AG04449 (cell line): ENCODE measurements at places on chromosomes 13 and 19.

DNA sequence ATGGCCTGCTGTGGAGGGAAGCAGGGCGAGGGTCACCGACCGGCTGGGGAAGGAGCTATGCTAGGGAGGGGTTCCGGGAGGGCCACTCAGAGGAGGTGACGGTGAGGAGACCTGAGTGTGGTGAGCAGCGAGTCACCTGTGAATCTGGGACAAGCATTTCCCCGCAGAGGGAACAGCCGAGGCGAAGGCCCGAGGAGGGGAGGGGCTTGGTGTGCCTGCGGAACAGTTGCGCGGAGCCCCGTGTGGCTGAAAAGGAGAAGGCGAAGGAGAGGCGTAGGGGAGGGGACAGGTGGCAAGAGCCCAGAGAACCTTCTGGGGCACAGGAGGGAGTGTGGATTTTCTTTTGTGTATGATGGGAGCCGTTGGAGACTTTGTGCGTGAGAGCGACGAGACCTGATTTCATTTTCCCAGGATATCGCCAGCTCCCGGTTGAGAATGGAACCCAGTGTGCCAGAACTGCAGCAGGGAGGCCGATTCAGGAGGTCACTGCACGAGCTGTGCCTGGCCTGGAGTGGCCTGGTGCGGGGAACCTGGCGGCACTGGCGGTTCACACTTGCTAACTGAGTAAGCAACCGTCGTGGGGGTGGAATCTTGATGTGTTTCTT, 117.7 kb upstream of the ZNF507 start:
- no peak for DNase-seq

GRCh38 chr19:22617614-22618320, 16.4 kb upstream of the ZNF492 start:
- DNase-seq, result no peak

GRCh38 chr19:36210497-36210896, 4.0 kb downstream of the ZNF565 start:
- DNase-seq, result no peak

DNA sequence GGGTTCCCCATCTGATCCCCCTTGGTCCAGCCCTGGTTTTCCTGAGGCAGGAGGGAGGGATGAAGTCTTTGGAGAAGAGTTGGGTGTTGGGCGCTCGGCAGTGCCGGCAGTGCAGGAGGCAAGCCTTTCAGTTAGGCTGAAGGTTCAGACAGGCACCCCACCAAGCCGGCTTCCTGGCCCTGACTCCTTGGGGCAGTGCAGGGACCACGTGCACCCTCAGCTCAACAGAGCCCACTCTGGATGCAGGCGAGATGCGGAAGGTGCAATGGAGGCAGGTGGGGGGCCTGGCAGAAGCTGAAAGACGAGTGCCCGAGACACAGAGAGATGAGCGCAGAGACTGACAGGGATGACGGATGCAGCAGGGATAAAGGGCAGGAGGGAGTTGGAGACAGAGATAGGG, 11.1 kb downstream of the MAMSTR start:
- no peak for DNase-seq

DNA sequence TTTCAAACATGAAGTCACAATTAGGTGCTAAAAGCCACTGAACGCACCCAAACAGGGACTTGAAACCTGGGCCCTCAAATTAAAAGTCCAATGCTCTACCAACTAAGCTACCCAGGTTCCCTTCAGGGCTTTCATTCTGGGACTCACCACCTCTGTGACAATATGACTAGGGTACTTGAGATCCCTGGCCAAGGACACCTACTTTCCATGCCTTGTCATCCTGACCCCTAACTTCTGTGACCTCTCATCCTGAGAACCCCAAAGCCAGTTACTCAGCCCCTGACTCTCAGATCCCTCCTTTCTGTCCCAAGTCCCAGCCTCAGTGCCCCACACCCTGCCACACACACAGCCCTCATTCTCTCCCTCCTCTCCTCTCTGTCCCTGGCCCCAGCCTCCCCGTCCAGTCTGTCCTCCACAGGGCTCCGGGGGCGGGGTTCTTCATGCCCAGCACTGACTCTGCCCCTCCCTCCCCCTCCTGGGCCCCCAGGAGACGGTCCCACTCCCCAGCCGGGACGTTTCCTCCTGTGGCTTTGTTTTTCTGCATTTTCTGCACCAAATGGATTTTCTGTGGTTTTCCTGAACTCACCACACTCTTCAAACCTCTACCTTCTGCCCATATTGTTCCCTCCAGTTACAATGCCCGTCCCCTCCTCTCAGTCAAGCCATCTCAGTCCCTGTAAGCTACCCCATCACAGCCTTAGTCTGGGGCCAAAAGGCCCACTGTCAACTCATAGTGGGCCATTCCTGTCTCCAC, 7.0 kb downstream of the RCN3 start:
- DNase-seq, result no peak

DNA sequence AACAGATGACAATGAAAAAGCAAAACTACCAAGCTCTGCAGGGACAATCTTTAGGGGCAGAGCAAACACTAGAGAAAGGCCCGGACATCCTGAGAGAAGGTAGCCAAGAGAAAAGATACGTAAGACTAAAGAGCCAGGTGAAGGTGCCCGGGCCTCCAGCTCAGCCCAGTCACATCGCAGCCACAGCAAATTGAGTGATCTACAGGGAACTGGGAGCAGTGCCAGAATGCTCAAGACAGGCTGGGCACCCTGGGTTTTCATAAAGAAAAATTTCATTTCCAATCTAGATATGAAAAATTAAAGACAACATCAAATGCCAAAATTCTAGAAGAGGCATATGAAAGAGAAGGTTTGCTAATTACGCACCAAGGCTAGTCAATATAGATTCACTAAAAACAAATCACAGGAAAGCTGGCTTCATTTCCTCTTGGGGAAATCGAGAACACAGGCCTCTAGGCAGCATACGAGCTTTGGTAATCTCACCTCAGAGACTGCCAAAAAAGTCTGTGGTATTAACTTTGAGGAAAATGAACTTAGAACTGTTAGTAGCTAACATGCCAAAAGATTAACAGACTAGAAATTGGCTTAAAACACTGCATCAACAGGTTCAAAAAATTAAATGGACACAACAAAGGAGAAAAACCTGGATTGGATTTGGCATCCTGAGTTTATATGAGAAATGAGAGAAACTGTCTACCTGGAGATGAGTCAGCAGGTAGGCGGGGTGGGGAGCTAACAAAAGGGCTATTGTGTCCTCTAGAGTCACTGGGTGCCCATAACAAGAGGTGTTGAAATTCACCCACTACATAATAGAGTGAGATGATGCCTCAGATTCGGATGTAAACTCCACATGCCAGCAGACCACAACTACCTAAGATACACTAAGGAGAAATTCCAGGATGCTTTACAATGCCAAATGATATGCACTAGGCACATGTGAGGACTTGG, 6.6 kb downstream of the ANKRD10 start:
- DNase-seq, result no peak

GRCh38 chr19:2544576-2545415, 68.9 kb downstream of the GADD45B start:
- DNase-seq, result no peak

DNA sequence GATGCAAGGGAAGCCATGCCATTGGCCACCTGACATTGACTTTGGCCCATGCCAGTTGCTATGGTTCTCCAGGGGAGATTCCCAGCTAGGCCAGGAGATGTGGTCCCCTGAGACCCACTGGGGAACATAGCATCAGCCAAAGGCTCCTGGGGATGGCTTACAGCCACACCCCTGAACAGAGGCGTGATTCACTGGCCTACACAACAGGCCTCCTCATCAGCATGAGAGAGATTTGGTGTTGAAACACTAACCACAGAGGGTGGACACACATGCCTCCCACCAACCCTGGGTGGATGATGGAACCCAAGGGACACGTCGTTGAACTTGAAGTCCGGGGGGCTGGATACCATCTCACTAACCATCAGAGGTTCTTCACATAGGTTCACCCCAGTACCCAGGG, 14.4 kb downstream of the IQCN start:
- DNase-seq, result no peak

DNA sequence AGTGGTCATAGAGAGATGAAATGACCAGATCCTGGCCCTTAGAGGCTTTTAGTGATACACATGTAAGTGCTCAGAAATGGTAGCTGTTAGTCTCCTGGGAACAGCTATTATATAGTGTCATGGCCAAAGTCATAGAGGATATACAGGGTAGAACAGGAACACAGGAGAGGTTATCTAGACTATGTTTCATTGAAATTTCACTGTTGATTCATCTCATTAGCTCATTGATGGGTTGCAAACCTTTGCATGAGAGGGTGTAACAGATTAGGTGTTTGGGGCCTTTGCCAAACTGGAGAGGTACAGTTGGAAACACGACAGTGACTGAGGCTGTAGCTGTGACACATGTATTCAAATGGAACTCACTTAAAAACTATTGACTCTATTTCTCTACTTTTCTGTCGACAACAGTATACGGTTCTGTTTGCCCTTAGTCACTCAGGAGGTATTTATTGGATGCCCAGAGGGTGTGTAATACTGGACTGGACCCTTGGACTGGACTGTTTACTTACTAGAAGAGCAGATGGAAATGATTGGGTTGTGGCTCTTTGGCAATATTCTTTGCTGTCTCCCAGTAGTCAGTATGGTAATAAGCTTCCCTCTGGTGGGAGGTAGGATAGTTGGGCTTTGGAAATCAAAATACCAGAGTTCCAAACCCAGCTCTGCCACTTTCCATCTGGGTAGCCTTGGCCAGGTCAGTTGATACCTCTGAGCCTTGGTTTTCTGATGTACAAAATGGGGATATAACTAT, 29.8 kb downstream of the ARHGAP35 start:
- DNase-seq, result peak; percentile 80

GRCh38 chr13:39612023-39612637, 9.1 kb upstream of the LHFPL6 start:
- DNase-seq, result no peak

- no peak for DNase-seq
Measured at GRCh38 chr13:107721125-107721869, 494.0 kb downstream of the LIG4 start.

GRCh38 chr19:19204181-19204580, 967 bp upstream of the NR2C2AP start:
- no peak for DNase-seq

DNA sequence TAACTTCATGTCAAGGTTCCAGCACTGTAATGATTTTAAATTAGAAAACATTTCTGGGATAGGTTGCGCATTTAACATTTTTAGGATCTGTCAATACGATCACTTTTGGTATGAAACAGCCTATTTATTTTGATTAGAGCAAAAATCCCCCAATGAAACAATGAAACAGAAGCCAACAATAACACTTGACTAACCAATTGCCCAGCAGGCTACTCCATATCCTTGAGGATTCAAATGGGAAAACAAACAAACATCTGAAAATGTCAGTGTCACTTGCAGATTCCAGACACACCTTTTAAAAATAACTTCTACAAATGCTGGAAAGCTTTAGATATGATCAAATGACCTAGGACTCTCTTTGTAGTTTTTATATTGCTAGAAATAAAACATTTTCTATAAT, 1412.5 kb upstream of the PRR20A start:
- no peak for DNase-seq

DNA sequence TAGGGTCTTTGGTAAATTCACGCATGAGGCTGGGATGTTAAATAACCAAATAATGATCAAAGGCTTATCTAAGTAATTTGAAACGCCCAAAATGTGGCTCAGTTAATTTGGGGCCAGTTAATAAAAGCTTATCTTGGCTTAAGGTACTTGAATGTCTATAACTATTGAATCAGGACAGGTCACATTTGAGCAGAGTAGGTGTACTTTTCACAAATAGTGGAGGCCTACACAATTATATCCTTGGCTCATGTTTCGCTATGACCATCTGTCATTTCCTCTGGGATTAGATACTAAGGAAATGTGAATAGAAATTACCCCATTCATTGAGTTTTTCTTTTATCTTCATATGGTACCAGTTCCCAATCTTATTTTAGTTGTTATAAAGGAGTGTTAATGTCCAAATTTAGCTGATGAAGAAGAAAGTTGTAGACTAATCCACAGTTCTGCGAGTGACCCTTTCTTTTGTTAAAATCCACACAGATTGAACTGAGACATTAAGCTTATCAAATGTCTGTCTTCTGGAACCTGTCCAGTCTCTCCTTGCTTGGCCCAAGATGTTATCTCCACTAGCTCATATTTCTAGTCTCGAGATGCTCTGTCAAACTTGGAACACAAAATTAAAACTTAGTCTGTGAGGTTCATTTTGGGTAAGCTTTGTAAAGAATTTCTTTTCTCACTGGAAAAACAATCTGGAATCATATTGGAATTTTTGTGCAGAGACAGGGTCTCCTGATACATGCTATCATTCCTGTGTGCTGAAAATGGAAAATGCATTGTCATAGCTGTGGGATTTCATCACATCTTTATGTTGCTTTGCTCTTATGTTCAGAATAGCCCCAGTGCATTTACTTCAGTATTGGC, 31.0 kb downstream of the SLAIN1 start:
- DNase-seq, result no peak

DNA sequence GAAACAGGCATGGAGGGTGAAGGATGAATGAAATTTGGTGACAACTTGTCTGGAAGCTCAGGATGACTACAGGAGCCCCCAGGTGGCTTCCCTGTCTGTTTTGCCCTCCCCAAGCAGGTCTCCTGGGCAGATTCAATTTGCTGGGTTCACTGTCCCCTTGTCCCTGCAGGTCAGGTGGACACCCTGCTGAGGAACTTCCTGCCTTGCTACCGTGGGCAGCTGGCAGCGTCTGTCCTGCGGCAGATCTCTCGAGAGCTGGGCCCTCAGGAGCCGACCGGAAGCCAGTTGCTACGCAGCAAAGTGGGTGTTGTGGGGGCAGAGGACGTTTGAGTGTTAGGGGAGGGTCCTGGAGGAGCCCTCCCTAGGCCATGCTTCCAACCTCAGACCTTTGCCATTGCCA, 19.1 kb downstream of the PGLS start:
- DNase-seq, result no peak

DNA sequence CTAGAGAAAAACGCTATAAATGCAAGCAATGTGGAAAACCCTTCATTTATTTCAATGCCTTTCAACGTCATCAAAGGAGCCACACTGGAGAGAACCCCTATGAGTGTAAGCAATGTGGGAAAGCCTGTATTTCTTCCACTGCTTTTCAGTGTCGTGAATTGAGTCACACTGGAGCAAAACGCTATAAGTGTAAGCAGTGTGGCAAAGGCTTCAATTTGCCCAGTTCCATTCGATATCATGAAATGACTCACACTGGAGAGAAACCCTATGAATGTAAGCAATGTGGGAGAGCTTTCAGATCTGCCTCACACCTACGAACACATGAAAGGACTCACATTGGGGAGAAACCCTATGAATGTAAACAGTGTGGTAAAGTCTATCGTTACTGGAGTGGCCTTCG, 27.4 kb downstream of the ZNF20 start:
- no peak for DNase-seq
